SJCRH30 (cell line): ENCODE measurements at places on chromosomes 16 and 17. TPM values are rescaled to one million over a fixed set of nuclear protein-coding genes. Genes with fewer than 3 reads are reported as not detected.
A peak's percentile ranks its signal among the peaks of the same experiment; 100 is the strongest.

Gene ANKFN1
- 0.53 and 1.0 TPM in 2 replicates for total RNA-seq

DNA sequence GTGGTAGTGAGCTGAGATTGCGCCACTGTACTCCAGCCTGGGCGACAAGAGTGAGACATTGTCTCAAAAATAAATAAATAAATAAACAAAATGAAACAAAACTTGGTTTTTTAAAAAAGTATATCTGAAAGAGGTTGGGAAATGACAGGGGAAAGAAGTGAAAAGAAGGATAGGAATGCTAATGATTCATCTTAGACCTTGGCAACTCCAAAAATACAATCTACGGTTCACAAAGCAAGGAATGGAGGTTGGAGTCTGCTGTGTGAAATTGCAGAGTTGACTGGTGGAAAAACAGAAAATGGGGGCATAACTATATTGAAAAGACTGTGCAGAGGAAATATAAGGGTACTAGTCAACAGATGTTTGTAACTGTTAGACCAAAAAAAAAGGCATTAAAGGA, 40.0 kb upstream of the CD300E start:
- H3K4me3 ChIP-seq: no peak overlapping the region
- no peaks in the 10 kb centered on the region for H3K4me1 ChIP-seq
- DNase-seq: no peak
- H3K27me3 ChIP-seq: peaks cover 34% of the 10 kb centered on the region
- no peak overlapping the region for H3K27ac ChIP-seq

DNA sequence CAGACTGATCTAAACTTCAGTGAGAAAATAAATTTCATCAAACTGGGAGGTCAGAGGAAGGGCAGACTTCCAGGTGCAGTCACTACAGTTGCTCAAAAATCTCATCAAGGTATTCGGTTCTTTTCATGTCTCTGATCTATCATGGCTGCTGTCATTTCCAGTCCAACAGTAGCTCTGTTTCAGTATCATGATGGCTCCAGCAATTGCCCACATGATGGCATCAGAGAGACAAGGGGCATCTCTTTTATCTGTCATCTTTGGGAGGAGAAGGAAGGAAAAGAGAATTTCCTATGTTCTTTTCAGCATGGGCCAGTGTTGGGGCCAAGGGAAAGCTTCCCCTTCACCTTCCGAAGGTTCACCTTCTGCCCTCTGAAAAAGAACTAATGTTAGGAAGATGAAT, 504.9 kb upstream of the HSBP1 start:
- H3K27me3 ChIP-seq: no peaks in the 10 kb centered on the region
- no peaks in the 10 kb centered on the region for H3K36me3 ChIP-seq
- H3K27ac ChIP-seq: no peak overlapping the region
- no peak overlapping the region for H3K4me3 ChIP-seq

DNA sequence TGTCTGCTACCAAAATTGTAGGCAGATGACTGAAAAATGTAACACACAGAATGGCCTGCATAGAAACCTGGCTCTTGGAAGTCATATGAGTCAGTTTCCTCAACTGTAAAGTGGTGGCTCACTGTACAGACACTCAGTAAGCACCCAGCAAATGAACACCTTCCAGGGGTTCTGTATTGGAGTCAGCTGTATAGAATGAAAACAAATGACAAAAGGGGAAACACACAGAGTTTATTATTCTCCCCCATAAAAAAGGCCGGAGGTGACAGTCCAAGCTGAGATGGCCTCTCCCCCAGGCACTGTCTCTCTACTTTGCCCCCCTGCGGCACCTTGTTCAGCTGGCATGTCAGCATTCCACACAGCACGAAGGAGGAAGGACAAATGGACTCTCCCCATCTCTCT, 6.2 kb upstream of the MEOX1 start:
- H3K27ac ChIP-seq: no peak overlapping the region
- H3K36me3 ChIP-seq: no peaks in the 10 kb centered on the region
- DNase-seq: no peak
- H3K4me3 ChIP-seq: no peak overlapping the region
- peaks cover 41% of the 10 kb centered on the region for H3K4me1 ChIP-seq
- no peaks in the 10 kb centered on the region for H3K27me3 ChIP-seq

GRCh38 chr17:59838052-59838916, 54.5 kb downstream of the TUBD1 start:
- DNase-seq: no peak
- H3K27ac ChIP-seq: peak overlapping the region; percentile 63
- H3K27me3 ChIP-seq: no peaks in the 10 kb centered on the region
- H3K4me1 ChIP-seq: no peaks in the 10 kb centered on the region
- peak overlapping the region; percentile 46 for H3K4me3 ChIP-seq

Gene CACNG5
- total RNA-seq: 0.10 TPM in 1 of 2 replicates, not detected in the other

Gene RUNDC3A
- total RNA-seq: 0.14 TPM in 1 of 2 replicates, not detected in the other

GRCh38 chr16:80176114-80176513, 364.7 kb upstream of the DYNLRB2 start:
- no peaks in the 10 kb centered on the region for H3K4me1 ChIP-seq
- no peak for DNase-seq
- no peaks in the 10 kb centered on the region for H3K27me3 ChIP-seq
- no peaks in the 10 kb centered on the region for H3K36me3 ChIP-seq
- no peak overlapping the region for H3K27ac ChIP-seq

Gene RGS9
- 2.9 and 3.1 TPM in 2 replicates for total RNA-seq

Gene MC1R
- total RNA-seq: 1.6 and 1.7 TPM in 2 replicates

Gene ZNF23
- 4.4 and 6.2 TPM in 2 replicates for total RNA-seq

Gene SBK1
- 0.53 and 0.59 TPM in 2 replicates for total RNA-seq

DNA sequence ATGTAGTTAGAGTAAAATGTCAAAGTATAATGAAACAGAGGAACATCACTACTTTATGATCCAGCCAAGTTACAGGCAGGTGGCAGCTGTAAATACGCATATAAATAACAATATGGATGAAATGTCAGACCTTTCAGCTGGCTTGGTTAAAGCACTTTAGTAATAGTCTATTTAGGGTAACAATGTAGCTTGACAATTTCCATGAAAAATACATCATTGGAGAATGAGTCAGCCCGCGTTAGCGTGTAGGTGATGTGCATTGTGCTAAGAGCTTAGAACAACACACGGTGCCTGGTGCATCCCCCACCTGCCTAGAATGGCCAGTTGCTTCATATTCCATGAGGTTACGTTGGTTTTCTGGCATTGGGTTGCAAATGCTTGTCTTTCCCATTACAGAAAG, 119.4 kb downstream of the RBFOX1 start:
- H3K36me3 ChIP-seq: no peaks in the 10 kb centered on the region
- H3K4me1 ChIP-seq: no peaks in the 10 kb centered on the region
- H3K4me3 ChIP-seq: no peak overlapping the region
- H3K27ac ChIP-seq: no peak overlapping the region
- no peaks in the 10 kb centered on the region for H3K27me3 ChIP-seq

DNA sequence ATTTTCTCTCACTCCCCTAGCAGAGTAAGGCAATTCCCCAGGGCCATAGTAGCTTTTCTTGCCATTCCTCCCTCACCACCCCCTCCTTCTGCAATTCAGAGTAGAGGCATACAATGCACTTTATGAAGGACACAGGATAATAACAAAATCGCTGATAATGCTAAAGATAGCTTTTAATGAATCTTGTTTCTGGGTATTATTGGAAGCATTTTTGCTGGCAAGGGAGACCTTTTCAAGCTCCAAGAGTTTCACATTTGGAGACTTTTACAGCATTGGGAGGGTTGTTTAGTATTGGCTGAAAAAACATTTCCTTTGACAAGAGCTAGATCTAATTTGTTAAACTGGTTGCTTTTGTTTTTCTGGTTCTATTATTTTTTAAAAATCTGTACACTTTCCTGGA, 573.0 kb upstream of the C16orf82 start:
- H3K36me3 ChIP-seq: no peaks in the 10 kb centered on the region
- H3K4me3 ChIP-seq: no peak overlapping the region
- no peak for DNase-seq
- H3K27ac ChIP-seq: no peak overlapping the region
- no peaks in the 10 kb centered on the region for H3K4me1 ChIP-seq

Gene TP53TG3B
- total RNA-seq: not detected in 2 replicates

- no peak overlapping the region for H3K27ac ChIP-seq
- no peaks in the 10 kb centered on the region for H3K27me3 ChIP-seq
- H3K4me1 ChIP-seq: peaks cover 53% of the 10 kb centered on the region
- H3K36me3 ChIP-seq: no peaks in the 10 kb centered on the region
Measured at GRCh38 chr17:29867643-29868181, 62.3 kb downstream of the SSH2 start.

DNA sequence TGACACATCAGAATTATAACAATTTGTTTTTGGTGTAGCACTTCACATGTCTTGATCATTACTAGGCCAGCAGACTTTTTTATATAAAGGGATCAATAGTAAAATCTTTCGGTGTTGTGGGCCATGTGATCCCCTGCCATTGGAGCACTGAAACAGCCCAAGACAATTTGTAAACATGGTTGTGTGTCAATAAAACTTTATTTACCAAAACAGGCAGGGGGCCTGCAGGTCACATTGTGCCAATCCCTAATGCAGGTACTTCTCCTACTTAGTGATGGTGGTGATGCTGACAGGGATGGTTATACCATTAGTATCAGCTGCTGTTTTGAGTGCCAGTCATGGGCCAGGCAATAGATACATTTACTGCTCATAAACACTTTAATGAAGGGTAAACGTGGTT, 319.9 kb downstream of the SNX29 start:
- no peaks in the 10 kb centered on the region for H3K27me3 ChIP-seq
- H3K4me1 ChIP-seq: peaks cover 17% of the 10 kb centered on the region
- peak overlapping the region; percentile 53 for H3K27ac ChIP-seq
- DNase-seq: no peak
- no peaks in the 10 kb centered on the region for H3K36me3 ChIP-seq

DNA sequence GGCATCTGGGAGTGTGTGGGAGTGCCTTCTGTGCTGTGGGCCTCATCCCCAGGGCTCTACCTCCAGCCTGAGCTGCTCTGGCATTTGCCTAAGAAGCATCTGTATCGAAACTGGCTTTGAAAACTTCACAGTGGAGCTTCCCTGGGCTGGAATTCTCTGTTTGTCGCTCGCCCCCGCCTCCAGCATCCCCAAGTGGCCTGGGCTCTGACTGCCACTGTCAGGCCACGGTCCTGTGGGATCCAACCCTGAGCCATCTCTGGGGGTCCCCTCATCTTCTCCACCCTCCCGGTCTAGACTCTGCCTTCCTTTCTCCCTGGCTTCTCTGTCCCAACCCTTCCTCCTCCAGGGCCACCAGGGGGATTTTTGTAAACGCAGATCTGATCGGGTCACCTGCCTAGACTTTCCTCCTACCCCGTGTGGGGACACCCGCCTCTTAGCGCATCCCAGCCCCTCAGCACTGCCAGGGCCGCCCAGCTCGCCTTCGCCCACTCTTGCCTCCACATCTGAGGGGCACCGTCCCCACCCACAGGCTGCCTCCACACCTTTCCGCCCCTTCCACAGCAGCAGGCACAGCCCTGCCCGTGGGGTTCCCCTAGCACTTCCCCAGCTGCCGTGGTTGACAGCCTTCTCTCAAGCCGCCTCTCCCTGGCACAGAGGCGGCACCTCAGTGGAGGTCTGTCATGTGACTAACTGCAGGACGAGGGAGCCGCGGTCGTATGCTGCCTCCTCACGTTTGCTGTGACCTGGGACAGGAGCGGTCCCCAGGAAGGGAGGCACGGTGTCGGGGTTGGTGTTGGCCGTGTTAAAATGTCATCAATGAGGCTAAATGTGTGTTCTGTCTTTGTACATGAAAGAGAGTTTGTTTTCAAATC, 12.0 kb downstream of the TBC1D24 start:
- peaks cover 42% of the 10 kb centered on the region for H3K4me1 ChIP-seq
- H3K27ac ChIP-seq: peak overlapping the region; percentile 72
- peak overlapping the region; percentile 45 for H3K4me3 ChIP-seq

Gene LPCAT2
- total RNA-seq: 16.1 and 16.8 TPM in 2 replicates

GRCh38 chr17:12666718-12667117, 1.0 kb downstream of the MYOCD start:
- no peaks in the 10 kb centered on the region for H3K4me1 ChIP-seq
- H3K27ac ChIP-seq: no peak overlapping the region
- H3K27me3 ChIP-seq: peaks cover 21% of the 10 kb centered on the region; the same call in 1 of the 2 replicates
- H3K4me3 ChIP-seq: no peak overlapping the region
- H3K36me3 ChIP-seq: no peaks in the 10 kb centered on the region

GRCh38 chr17:34254651-34255380, at the start of gene CCL2:
TSS of gene CCL2 (plus strand) at chr17:34255285. CDS start at chr17:34255350, 65 bp downstream.
- peaks cover 36% of the 10 kb centered on the region for H3K4me1 ChIP-seq
- no peaks in the 10 kb centered on the region for H3K27me3 ChIP-seq
- peak; percentile 82 for DNase-seq
- H3K36me3 ChIP-seq: no peaks in the 10 kb centered on the region
- H3K27ac ChIP-seq: peak within 1 kb of the TSS; percentile 73

DNA sequence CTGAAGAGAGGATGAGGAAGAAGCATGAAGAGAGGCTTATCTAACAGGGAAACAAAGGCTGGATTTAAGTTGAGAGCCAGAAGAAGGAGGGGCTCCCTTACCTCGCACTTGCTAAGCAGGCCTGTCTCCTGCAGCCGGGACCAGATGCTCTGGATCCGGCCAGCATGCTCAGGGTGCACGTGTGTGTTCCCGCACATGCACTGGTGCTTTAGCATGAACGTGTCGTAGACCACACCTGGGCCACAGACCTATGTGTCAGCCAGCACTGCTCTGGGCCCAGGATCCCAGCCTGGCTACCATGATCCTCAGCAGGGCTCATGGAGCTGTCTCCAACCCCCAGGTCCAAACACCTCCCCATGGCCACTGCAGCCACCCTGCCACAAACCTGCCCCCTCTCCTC, 14.4 kb downstream of the G6PC3 start:
- no peak for DNase-seq
- H3K4me1 ChIP-seq: peaks cover 10% of the 10 kb centered on the region; the same call in 1 of the 2 replicates
- no peak overlapping the region for H3K4me3 ChIP-seq
- H3K36me3 ChIP-seq: peaks cover 39% of the 10 kb centered on the region
- H3K27me3 ChIP-seq: no peaks in the 10 kb centered on the region

DNA sequence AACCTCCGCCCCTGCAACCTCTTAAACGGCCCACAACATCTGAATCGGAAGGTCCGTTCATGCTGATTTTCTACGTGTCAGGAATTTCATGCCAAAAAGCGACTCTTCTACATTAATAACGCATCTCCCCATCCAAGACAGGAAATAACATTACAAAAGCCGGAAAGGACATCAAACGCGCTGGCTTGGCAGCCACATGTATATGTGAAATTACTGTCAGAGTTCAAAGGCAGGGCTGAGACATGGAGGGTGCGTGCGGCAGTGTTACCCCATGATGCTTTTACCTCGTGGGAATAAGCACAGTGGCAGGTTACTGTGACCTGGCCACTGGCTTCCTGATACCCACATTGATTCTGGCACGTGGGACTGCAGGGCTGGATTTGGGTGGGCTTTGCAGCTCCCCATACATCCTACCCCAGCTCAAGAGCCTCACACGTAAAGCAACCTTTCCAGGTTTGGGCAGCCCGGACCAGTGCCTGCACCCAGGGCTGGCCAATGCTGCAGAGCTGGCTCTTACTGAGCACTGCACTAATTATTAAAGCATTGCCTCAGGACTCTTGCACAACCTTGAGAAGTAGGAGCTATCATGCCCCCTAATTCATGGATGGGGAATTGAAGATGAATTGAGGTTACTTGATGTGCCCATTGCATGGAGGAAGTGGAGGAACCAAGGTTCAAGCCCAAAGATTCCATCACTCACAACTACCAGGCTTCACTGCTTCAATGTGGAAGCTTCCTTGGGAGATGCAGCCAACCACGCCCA, 120.6 kb upstream of the FOXF1 start:
- H3K4me3 ChIP-seq: no peak overlapping the region
- no peak for DNase-seq
- no peaks in the 10 kb centered on the region for H3K36me3 ChIP-seq
- H3K27me3 ChIP-seq: no peaks in the 10 kb centered on the region
- peaks cover 15% of the 10 kb centered on the region; the same call in 1 of the 2 replicates for H3K4me1 ChIP-seq

Gene DRC3
- total RNA-seq: 0.66 and 0.89 TPM in 2 replicates

GRCh38 chr17:62656446-62656845, 29.0 kb downstream of the MRC2 start:
- H3K4me3 ChIP-seq: no peak overlapping the region
- no peaks in the 10 kb centered on the region for H3K36me3 ChIP-seq
- no peak overlapping the region for H3K27ac ChIP-seq
- no peak for DNase-seq
